ENCODE measurements at places on chromosomes 5 and 9.

- DNase-seq, result no peak
Observed at GRCh38 chr5:93072831-93073459, 508.1 kb downstream of the NR2F1-AS1 start.

DNA sequence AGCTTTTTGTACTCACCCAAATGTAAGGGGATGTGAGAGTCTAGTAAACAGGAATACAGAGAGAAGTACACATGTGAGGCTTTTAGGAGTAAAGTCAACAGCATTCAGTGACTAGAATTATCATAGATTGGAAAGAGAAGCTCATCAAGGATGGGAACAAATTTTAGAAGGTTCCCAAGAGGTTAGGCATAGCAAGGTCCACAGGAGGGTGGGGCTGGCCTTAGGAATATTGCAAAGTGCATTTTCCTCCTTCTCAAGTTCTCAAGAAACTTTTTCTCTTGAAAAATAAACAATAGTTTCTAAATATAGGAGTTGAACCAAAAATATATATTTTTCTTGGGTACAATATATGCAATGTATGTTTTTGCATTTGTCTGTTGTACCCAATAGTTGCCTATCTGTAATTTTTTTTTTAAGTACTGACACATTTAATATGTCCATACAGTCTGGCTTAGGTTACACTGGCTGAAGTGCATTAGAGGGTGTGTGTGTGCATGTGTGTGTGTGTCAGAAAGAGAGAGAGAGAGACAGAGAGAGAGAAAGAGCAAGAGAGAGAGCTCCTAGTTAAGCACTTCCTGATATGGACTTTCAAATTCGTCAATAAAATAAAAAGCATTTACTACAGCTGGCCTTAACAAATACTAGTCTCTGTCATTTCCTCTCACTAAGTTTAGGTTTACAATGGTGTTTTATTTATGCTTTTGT, 62.2 kb downstream of the SNX18 start:
- no peak for DNase-seq

GRCh38 chr5:179124853-179125788, 64.9 kb downstream of the ZNF354C start:
- peak; percentile 30 for DNase-seq

DNA sequence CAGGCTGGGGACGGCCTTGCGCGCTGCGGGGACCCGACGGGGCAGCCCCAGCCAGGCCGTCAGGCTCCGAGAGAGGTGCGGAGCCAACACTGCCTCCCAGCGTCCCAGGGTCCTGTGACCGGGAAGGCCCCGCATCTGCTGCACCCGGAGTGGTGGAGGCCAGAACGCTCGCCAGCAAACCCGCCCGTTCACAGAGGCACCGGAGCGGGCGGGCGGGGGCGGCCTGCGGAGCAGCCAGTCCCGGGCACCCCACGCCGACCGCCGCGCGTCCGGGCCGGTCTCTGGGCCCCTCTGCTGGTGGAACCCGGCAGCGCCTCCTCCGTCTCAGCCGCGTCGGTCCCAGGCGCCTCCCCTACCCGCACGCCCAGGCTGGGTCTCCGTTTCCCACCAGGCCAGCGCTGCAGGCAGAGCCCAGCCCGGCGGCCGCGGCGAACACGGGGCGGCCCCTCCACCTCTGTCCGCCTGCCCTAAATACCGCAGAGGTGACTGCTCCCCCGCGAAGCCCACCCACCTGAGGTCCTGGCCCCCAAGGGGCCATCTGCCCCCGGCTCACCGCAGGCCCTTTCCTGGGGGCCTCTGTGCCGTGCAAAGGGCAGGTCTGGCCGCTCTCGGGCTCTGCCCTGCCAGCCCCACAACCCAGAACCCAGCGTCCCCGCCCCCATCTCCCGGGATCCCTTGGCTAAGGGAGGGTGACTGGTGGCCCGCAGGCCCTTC, 15.9 kb downstream of the EXD3 start:
- peak; percentile 63 for DNase-seq

DNA sequence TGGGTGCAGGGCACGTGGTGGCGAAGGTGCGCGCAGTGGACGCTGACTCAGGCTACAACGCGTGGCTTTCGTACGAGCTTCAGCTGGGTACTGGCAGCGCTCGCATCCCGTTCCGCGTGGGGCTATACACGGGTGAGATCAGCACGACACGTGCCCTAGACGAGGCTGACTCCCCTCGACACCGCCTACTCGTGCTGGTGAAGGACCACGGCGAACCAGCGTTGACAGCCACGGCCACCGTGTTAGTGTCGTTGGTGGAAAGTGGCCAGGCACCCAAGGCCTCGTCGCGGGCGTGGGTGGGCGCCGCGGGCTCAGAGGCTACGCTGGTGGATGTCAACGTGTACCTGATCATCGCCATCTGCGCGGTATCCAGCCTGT, 2.1 kb downstream of the PCDHA2 start:
- DNase-seq, result no peak
